NCI-H2081 treated with DMSO at 0.1 percent for 48 hours (cell line): ENCODE measurements at places on chromosomes 16 and 17.

DNA sequence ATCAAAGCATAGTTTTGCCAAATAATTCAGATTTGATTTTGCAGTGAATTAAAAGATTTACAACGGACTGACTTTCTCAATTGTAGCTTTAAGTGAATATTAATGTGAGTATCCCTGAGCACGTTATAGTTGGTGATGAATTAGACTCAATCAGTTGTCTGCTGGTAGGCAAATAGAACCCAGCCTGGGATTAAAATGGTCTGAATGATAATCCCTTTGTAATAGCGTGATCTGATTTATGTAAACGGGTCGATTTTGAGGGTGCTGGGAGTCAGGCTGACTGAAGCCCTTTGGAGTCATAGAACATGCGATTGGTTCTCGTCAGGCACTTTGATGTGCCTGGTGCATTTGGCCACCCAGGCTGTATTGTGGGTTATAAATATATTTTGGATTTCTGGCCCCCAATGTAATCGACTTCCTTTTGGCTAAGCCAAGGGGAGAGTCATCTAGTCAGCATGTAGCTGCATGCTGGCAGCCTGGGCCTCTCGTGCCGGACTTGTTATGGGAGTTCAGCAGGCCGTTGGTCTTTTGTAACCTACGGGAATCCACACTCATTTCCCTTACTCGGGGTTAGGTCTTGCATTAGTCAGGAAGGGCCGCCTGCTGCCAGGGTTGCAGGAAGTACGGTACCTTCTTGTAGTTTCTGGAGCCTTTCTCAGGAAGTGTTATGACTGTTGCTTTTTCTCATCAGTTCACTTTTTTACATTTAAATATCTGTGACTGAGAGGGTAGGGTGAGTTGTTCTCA, 5.4 kb downstream of the PGS1 start:
- DNase-seq = no peak

GRCh38 chr16:25546791-25547190, 145.0 kb upstream of the HS3ST4 start:
- no peak for DNase-seq

DNA sequence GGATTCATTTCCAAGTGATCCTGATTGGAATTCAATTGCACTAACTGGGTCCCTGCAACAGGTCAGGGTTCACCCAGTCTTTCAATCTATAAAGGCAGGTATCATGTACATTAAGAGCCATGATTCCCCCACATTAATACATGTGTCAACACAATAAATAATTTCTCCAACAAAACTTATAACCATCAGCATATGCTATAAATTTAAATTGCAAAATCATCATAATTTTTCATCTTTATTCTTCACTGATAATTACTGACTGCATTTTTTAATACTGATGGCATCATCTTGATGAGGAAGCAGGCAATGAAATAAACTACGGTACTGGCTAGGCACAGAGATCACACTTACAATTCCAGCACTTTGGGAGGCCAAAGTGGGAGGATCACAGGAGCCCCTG, 59.4 kb downstream of the ZFHX3 start:
- no peak for DNase-seq

- DNase-seq = no peak
These were observed 5.1 kb upstream of the RASL10B start for GRCh38 chr17:35726127-35726952.
